ENCODE measurements at places on chromosomes 7 and 10.

DNA sequence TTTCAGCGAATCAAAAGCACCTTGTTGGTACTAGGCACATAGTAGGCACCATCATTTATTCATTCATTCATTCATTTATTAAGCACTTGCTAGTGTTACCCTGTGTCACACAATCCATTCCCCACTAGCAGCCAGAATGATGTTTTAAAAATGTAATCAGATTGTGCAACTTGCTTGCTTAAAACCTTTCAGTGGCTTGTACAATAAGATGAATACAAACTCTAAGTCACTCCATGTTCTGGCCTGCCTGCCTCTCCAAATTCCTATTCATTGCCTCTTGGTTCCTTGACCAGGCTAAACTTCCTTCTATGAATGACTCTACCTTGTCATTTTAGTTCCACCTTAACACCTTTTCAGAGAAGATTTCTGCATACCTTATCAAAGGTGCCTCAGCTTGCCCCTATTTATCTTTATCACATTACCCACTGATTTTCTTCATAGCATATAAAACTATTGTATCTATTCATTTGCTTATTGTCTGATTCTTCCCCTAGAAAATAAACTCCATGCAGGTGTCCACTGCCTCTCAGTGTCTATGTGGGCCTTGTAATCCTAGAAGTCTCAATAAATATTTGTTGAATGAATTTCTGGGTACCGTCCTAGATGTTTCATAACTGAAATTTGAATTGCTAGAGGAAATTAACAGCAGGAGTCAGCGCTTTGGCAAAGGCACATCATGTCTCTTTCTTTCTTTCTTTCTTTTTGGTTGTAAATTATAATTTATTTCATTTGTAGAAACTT is 169.5 kb downstream of the TMEM26 start:
- no peak for DNase-seq

DNA sequence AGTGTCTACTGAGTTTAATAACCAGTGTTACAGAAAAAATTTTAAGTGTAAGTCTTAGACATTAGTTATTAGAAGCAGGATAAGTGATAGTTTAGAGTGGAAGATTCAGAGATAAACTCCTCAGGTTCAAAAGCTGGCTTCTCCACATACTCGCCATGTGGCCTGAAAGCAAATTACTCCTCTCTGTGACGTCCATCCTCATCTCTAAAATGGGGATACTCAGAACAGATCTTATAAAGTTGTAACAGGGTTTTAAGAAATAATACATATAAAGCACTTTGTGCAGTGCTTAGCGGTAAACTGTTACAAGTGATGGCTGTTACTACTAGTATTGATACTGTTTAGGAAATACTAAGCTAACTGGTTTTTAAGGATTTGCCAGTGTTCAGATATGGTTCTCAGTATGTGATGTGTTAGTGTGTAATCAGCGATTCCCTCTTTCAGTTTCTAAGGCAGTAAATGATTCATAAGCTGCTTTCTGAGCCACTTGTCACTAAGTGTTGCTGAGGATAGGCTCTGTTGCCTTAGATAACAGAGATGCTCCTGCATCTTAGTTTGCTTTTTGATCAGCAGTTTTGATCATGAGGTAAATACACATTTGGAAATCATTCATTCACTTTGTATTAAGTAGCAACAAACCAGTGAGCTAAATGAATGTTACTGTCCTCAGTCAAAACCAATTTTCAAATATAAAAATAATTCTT is 58.7 kb downstream of the CYP51A1 start:
- DNase-seq, result no peak

DNA sequence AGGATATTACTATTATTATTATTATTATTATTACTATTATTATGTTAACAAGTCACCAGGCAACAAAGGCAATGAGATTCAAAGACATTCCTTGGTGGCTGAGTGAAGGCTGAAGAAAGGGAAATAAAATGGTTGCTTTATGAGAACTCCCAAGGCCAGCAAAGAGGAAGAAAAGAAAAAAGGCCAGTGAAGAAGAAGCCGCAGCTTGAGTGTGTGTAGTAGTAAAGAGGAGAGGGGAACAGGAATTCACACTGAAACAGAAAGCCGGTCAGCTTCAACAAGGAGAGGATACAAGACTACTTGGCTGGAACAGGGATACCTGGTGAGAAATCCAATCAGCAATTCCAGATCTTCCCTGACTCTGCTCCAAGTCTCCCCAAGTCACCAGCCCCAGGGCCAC is 42.4 kb downstream of the PLXNA4 start:
- no peak for DNase-seq

- no peak for DNase-seq
These were observed 40.1 kb downstream of the GPR26 start for GRCh38 chr10:123706236-123706635.

DNA sequence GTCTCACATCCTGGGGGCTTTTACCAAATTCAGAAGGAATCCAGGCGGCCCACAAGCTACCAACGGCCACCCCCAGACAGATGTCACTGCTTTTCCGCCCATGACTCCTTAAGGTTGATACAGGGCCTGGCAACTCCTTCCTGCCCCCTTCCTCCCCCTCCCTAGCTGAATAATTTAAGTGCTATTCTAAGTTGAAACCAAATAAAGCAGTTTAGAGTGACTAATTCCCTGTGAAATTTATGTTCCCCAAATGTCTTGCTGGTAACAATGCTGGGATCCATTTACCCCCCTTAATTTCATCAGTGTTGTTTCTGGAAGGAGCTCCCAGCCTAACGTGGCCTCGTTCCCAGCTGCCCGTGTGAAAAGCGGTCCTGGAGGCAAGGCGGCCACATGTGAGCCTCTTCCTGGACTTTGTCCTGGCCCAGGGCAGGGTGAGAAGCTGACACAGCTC is 109.6 kb downstream of the TMEM130 start:
- DNase-seq, result no peak

GRCh38 chr7:100169147-100169850 is 882 bp upstream of the GAL3ST4 start:
- no peak for DNase-seq

DNA sequence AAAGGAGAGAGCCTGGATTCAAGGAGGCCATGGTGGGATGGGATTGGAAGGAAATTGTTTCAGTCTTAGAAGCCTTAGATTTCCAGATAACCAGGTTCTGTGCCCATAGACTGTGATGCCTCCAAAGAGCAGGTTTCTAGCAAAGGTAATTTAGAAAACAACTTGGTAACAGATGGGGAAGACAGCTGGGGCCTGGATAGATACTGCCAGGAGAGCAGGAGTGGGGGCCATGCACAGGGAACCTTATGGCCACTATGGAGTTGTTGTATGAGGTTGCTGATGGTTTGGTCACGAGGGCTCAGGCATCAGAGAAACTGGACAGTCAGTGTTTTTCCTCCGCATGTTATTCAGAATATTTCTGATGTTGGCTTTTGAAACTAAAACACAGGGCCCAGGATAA is 901.9 kb downstream of the LRMDA start:
- no peak for DNase-seq

GRCh38 chr10:33085313-33085833 is 127.3 kb upstream of the ITGB1 start:
- no peak for DNase-seq

DNA sequence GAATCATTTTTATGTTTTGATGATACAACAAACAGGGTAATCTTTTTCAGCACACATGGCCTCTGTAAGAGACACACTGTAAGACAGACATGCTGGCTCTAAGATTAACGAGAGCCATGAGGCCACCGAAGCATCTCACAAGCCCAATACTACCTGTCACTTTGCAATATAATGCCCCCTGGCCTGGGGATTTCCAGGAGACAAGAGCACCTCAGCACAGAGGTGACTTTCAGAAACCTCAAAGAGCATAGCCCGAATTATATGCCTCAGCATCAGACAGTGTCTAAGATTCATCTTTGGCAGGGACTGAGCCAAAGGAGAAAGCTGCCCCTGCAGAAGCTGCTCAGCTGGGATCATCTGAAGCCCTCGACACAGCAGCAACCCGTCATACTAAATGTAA is 44.2 kb upstream of the TMEM213 start:
- no peak for DNase-seq

DNA sequence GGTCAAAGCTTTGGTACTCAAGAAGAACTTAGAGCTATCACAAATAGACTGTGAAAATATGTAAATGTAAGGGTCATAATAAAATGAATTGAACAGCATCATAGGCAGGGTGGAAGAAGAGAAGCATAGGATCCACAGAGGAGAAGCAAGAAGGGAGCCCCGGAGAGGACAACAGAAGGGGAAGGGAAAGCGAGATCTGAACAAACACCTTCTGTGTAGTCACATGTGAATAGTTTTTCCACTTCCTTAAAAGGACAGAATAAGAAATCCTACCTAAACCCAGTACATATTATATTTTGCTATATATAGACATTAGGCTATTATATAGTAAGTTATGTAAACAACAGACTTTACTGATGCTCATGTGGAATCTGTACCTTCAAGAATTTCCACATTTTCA is 160.2 kb downstream of the DKK1 start:
- no peak for DNase-seq

- no peak for DNase-seq
These were observed 15.0 kb downstream of the KAT6B start for GRCh38 chr10:74841265-74841973.

- DNase-seq, result peak; percentile 63
These were observed 245.9 kb downstream of the MTERF1 start for GRCh38 chr7:91634485-91635177.

DNA sequence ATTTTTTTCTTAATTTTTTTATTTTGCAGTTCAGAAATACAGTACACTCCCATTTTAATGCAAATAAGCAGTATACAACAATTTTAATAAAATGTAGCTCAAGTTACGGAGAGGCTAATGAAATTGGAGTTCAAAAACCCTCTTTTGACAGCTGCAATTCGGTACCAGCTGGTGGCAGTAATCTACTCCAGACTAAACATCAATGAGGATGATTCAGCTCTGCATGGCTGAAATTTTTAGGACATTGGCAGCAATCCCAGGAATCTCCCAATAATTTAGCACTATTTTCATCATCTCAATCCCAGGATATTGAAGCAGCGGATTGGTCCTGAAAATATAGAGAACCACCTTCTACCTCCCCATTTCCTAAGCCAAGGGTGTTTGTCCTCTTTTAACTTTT is 278.8 kb downstream of the CACNA2D1 start:
- no peak for DNase-seq

DNA sequence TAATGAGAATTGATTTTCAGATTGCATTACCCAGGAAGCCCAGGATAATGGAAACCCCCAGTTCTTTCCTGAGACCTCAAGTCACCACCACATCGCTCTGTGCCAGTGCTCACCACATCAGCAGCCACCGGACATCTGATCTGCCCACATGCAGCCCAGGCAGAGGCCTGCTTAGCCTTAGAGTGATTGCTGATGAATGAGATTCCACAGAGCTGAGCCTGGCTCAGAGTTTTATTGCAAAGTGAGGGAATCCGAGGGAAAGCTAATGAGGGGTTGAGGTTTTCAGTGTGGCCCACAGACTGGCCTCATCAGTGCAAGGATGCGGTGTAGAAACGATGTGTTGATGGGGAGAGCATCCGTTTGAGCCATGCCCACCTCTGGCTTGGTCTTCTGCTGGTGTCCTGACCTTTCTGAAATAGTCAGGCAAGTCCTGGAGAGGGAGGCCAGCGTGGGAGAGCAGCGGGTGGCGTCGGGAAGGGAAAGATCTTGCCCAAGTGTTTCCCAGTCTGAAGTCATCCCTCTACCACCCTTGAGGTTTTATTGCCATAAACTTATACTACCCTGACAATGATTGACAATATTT is 120.3 kb downstream of the ITIH5 start:
- DNase-seq, result no peak

DNA sequence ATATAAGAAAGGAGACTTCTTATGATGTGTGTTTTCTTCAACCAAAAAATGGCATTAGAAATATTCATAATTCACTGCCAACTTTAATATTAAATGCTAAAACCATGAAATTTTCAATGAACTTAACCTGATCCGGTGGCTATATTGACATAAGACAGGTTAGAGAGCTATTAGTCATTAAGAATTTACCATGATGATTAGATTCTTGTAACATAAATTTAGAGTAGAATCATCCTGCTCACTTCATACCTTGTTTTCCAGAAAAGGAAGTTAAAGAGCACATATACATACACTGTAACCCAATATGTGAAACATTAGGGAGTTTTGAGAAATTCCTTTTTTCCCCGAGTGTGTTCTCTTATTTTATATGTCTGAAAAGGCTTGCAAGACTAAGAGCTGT is 430.3 kb upstream of the SEMA3A start:
- DNase-seq, result no peak

DNA sequence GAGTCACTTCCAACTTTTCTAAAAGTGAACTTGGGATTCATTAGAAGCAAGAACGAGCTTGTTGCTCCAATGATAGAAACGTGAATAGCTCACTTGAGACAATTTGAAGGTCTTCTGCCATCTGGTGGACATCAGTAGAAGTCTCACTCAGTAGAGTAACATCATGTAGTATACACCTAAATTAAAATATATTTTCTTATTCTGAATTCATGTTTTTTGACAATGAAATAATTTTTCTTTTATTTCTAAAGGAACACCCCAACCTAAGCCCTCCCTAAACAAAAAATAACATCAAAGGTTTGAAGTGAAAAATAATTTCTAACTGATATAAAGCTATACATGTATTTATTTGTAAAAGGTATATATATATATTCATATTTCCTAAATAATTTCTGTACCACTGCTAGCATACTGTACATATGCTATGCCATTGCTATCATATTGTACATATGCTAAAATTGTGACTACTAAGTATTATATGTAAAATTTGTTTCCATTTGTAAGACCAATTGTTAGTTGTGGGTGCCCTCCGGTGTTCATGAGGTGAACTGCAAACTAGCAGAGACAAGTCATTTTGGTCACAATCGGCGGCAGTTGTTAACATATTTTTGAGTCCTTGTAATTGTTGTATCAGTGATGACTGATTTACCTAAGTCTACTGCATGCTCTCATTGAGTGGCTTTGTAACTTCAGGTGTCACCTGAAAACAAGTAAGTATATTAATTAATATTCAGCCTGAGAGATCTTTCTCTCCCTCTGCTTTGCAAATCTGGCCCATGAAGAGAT is 121.9 kb downstream of the PTPRZ1 start:
- peak; percentile 62 for DNase-seq

DNA sequence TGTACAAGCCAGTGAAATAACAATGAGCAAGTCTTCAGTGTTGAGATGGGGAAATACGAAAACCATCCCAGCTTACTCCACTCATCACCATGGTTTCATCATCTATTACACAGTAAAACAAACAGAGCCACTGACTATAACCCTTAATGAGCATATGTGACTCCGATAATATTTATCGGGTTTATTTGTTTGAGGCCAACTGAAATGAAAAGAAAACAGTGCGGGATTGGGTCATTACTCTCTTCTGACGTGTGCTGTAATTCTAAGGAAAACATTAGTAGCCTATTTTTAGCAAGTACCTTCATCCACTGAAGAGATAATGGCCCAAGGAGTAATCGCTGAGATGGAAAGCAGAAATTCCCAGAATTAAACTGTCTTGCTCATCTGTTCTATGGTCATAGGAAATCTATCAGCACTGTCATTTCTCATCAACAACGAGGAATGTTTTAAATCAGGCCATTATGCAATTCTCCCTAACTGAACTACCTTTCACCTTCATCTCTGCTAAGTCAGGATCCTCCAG is 716.5 kb downstream of the INHBA start:
- peak; percentile 87 for DNase-seq

- DNase-seq, result no peak
These were observed 106.2 kb upstream of the CACNA2D1 start for GRCh38 chr7:82549616-82550285.

Data from NCI-H1930 (cell line).